ENCODE measurements at places on chromosomes 12 and 14.
A peak's percentile ranks its signal among the peaks of the same experiment; 100 is the strongest.

- no peak for DNase-seq
Observed at GRCh38 chr12:54301428-54302048, 723 bp upstream of the NFE2 start.

GRCh38 chr12:81779216-81779615 lies 20.1 kb upstream of the PPFIA2 start:
- no peak for DNase-seq

GRCh38 chr12:42802785-42803189 lies 213.2 kb upstream of the PRICKLE1 start:
- DNase-seq = no peak

- no peak for DNase-seq
Observed at GRCh38 chr14:101961746-101962502, 2.4 kb upstream of the DYNC1H1 start.

DNA sequence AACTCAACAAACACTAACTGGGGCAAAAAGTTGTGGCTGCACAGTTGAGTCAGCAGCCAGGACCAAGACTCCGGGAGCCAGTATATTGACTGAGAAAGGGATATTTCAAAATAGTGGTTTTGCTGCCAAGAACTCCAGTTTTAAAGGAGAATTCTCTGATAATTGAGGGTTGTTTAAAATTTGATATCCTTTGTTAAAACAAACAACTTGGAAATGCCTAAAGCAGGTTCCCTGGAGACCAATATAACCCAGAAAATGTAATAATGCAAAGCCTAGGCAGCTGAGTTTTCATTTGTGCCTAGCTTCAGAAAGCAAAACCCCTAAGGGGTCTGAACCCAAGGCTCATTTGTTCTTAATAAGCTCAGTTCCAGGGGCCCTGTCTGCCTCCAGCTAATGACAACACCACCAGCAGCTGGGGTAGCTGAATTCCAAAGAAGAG lies 311.7 kb upstream of the CCDC196 start:
- DNase-seq = no peak

- DNase-seq = no peak
Observed at GRCh38 chr12:116043659-116044535, 233.6 kb downstream of the MED13L start.

- peak; percentile 49 for DNase-seq
Observed at GRCh38 chr14:47278233-47278842, 397.1 kb downstream of the MDGA2 start.

DNA sequence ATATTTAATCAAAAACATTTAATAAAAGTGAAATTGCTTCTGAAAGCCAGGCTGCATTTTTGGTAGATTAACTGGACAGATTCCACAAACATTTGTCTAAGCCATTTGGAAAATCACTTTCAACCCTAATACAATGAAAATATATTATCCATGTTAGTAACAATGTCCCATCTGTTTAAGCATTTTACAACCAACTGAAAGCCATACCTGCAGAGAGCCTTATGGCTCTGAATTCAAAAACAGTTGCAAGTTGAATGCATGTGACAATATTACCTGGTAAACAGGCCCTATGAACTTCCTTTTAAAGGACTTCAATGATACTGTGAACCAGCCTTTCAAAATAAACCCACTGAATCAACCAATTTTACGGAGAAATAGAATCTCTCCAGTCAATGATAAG lies 468.1 kb downstream of the BTG1 start:
- DNase-seq = no peak

- DNase-seq = no peak
Observed at GRCh38 chr12:114702462-114702861, 18.5 kb upstream of the TBX3 start.

DNA sequence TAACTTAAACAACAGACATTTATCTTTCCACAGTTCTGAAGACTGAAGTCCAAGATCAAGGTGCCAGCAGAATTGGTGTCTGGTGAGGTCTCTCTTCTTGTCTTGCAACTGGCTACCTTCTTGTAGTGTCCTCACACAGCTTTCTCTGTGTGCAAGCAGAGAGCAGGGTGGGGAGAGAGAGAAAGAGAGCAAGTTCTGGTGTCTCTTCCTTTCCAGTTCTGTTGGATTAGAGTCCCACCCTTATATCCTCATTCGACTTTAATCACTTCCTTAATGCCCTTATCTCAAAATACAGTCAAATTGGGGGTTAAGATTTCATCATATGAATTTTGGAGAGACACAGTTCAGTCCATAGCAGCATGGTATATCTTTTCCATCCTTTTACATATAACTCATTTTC lies 40.8 kb downstream of the DYRK2 start:
- DNase-seq = no peak

GRCh38 chr12:14635776-14636175 lies 60.6 kb downstream of the GUCY2C start:
- no peak for DNase-seq

DNA sequence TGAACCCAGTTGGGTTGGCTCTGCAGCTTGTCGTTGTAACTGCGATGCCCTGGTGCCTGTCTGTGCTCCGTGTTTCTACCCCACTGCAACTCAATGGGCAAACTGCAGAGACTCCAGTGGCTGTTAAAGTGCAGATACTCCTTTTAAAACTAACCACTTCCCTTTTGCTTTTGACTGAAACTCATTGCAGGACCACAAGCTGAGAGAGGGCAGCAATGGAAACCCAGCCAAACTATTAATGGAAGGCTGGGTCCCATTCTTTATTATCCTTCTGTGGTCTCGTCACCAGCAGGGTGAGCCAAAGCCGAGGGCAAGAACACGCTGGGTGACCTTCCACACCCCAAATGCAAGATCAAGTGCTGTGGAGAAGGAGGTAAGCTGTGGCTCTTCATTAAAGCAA lies 910.4 kb downstream of the VRK1 start:
- no peak for DNase-seq

DNA sequence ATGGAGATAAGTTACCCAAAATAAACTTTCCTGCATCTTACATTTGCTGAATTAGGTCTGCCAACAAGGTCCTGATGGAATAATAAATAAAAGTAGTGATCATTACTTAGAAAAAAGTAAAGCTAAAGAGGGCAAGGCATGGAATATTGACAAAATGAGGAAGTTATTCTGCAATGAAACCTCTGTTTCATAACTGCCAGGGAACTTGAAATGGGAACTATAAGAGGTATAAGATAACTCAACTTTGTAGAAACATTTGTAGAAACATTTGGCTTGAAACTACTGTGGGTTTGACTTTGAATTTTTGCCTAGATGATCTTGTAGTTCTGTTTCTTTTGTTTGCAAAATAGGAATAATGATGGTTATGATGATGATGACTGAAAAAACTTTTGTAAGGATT lies 18.7 kb upstream of the YBX3 start:
- DNase-seq = no peak

GRCh38 chr12:89504560-89505346 lies 19.8 kb downstream of the GALNT4 start:
- DNase-seq = no peak

GRCh38 chr12:2825132-2825531 lies 9.7 kb downstream of the NRIP2 start:
- peak; percentile 9 for DNase-seq

DNA sequence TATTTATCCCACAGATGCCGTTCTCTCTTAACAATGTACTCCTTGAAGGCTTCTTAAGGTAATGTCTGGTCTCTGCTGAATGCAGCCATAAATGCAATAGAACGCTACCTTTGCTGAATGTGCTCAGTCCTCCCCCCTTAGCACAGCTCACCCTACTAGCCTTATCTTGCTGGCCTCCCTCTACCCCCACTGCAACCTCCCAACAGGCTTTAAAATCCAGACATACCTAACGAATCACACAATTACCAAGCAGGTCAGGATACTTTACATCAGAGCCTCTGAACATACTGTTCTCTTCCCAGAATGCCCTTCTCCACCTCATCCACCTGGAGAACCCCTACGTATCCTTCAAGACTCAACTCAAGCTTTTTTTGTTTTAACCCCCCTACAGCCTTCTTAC lies 51.0 kb upstream of the CRADD start:
- no peak for DNase-seq

GRCh38 chr12:118821386-118821925 lies 159.9 kb upstream of the SRRM4 start:
- no peak for DNase-seq

DNA sequence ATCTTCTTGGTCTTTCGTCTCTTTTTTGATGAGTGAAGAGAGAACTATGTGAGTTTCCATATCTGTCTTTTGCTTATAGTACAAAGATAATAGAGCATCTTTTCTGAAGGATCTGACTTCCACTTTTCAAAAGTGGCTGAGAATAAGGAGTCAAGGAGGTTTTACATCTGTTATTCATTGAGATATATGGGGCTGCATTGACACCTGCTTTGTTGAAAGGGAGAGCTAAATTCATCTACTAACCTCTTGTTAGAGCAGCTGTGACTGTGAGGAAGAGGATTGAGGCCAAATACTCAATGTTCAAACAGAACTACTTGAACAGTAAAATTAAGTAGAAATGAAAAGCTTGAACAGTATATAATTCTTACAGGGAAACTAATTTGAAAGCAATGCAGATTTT lies 130.2 kb upstream of the ATP2B1 start:
- no peak for DNase-seq

GRCh38 chr12:117567644-117568216 lies 206.3 kb upstream of the NOS1 start:
- DNase-seq = no peak

DNA sequence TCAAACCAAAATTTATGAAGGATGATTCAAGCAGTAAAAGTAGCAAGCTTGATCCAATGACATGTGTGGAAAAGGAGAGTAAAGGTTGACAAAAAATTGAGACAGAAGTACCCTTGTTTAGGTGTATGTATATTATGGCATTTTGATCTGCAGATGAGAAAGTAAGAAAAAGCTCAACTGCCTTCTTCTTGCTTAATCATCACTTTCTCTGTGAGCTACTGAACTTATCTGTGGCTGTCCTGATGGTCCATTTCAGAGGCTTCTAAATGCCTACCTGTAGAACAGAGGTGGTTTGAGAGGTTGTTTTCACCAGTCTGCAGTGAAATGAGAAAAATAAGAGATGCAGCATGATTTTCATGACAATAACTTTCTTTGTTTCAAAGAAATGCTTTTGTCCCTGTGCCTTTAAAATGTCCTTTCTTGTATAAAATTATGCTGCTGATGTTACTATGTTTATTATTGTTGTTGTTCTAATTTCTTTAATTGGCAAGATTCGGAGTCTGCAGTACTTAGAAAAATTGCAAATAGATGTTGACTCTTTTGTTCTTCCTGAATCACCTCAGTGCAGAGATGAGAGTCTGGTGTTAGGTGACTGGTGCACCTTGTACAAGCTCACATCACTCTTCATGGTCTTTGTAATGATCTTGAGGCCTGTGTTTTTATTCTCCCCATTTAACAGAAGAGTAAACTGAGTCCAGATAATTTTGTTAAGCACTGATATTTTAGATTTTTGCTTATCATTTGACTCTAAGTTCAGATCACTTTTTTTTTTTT lies 821.9 kb downstream of the VRK1 start:
- no peak for DNase-seq

DNA sequence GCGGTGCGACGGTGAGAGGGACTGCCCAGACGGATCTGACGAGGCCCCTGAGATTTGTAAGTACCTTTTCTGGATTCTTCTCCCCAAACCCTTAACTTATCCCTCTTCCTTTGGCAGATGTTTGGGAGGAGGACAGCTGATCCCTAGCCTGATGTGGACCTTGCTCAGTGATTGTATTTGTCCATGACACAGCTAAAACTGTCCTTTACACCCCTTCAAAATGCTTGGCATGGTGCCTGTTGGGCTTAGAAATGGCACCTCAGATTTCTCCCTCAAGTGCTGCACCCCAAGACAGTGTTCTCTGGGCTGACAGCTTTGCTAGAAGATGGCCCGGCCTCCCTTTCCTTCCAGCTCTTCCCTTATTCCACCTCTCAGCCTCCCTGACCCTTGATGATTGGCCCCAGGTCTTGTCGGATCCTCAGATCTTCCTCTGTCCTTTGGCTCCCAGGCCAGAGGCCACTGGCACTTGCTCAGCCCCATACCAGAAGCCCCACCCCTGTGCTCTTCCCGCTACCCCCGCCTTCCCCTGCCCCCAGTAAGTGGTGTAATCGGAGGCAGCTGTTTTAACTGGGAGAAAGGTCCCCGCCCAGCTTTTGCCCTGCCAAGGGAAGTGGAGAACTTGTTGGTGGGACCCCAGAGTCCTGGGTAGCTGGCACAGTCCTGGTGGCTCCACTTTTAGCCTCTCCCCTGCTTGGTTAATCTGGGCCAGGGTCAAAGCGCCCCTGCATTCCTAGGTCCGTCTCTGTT lies 8.7 kb downstream of the LRP1-AS start:
- no peak for DNase-seq

DNA sequence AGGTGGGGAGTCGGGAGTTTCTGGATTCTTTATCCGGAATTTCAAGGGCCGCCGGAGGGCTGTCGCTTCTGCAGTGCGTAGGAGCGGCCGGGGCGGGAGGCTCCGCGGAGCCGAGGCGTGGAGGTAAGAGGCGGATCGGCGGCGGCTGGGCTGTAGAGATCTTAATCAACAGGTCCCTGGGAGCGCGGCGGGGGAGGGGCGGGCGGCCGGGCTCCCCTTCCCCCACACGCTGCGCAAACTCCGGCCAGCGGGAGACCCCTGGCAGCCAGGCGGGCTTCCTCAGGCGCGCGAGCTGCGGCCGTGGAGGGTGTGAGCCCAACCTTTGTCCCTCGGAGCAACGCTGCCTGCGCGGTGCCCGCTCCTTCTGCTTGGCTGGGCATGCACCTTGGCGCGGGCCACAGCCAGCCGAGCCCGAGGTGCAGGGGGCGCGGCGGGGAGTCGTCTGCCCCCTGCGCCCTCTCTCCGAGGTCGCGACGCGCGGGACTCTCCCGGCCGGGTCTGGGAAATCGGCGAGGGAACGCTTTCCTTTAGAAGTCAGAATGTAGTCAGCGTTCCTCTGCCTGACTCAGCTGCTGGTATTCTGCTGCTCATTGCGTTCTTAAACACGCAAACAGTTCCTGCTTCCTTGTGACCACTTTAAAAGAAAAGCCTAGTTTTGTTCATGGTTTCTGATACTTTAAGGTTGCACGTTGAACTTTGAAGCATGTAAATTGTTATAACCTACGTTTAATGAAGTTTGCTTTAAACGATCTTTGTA lies at the start of gene PALS1:
PALS1 (plus strand) TSS at position 25 of the 757 bp plus-strand sequence. CDS start 37,736 bp downstream, outside the sequence.
- peak; percentile 50 for DNase-seq

DNA sequence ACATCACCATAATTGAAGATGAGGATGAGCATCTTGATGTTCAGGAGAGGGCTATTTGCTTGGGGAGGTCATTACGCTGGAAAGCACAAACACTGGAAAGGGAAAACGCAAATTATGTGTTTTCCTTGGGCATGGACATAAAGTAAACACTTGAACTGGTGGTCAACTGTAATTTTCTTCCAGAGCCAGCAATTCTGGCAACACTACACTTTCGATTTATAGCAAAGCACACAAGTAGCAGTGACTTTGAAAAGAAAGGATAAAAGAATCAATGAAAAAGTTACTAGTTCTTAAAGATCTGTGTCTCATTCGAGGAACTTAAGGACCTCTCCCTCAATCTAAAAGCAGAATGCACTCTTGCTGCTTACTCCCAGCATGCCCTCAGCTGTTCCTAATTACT lies 2.2 kb downstream of the CLEC14A start:
- no peak for DNase-seq

- no peak for DNase-seq
Observed at GRCh38 chr14:52078095-52078531, 9.3 kb upstream of the NID2 start.

DNA sequence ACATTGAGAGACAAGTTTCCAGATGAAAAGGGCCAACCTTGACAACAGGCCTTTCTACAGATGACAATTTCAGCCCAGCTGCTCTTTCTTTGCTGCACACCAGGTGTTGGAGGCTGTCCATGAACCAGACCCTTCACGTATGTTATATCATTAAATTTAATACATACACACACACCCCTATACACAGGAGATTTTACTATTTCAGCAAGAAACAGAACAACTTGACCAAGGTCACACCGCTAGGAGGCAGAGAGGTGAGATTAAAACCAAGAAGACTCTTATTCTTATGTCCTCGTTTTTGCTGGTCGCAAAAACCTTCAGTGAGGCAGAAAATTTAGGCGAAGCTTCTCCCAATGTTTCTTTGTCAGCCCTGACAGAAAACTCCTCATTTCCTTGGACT lies 1585.9 kb downstream of the AACS start:
- DNase-seq = no peak

Measured in hippocampal formation (tissue), 2 donors.